ENCODE measurements at places on chromosomes 16 and 17.

DNA sequence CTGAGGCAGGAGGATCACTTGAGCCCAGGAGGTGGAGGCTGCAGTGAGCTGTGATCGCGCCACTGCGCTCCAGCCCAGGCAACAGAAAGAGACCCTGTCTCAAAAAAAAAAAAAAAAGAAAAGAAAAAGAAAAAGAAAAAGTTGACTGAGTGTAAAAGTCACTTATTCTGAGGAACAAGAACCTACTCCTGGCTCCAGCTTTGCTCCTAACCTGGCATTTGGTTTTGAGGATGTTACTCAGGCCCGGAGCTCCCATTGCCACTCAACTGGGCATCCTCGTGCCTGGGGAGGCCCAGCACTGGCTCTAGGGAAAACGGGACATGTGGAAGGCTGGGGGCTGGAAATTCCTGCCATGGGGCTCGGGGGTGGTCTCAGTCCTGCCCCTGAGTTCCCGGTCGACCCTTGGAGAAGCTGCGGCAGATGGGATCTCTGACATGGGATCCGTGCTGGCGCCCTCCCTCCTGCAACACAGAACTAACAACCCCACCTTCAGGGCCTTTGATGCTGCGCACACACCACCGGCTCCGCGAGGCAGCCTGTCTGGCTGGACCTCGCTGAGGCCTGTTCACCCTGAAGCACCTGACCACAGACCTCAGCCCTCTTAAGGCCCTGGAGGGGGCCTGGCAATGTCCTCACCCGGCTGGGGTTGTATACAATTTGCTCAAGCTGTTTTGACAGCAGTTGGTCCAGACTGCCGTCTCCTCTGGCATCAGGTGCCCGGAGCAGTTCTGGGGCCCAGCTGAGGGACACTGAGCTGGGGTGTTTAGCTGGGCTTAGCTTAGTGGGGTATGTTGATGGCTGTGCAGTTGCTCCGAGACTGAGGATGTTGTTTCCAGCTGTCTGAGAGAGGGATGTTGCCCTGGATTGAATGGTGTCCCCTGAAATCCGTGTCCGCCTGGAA is 12.3 kb downstream of the CD7 start:
- no peak for DNase-seq

- no peak for DNase-seq
These were observed 605 bp upstream of the ABAT start for GRCh38 chr16:8673611-8674412.

DNA sequence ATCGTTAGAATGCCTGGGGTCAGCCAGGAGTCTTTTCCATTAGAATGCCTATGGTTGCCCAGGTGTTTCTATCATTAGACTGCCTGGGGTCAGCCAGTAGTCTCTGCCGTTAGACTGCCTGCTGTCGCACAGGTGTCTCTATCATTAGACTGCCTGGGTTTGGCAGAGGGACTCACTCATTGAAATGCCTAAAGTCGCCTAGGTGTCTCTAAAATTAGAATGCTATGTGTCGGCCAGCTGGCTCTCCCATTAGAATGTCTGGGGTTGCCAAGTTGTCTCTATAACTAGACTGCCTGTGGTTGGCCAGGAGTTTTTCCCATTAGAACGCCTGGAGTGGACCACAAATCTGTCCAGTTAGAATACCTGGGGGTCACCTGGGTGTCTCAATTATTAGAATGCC is 2266.5 kb downstream of the TP53TG3F start:
- DNase-seq = no peak

GRCh38 chr16:89042711-89043551 is 50.7 kb upstream of the ACSF3 start:
- DNase-seq = no peak

GRCh38 chr17:79609673-79610645 is 892 bp downstream of the RBFOX3 start:
- no peak for DNase-seq

GRCh38 chr17:77420095-77420803 is 279.5 kb downstream of the SEC14L1 start:
- no peak for DNase-seq

DNA sequence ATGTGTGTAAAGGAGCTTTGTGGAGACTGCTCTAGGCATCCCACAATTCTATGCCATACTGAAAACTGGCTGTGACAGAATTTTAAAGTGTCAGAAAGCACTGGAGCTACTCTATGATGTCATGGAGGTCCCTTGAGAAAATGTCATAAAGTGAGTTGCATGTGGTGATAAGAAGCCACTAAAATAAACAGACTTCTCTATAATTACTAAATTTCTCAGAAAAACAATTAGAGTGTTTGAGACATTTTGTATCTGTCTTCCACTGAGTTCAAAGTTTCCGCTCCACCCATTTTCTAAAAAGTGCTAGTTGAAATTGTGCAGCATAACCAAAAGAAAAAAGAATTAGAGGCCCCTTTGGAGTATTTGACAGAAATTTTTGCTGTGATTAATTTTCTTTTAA is 603.9 kb downstream of the KCNJ2 start:
- DNase-seq = no peak

GRCh38 chr16:48622456-48623303 is 12.7 kb upstream of the N4BP1 start:
- DNase-seq = no peak

DNA sequence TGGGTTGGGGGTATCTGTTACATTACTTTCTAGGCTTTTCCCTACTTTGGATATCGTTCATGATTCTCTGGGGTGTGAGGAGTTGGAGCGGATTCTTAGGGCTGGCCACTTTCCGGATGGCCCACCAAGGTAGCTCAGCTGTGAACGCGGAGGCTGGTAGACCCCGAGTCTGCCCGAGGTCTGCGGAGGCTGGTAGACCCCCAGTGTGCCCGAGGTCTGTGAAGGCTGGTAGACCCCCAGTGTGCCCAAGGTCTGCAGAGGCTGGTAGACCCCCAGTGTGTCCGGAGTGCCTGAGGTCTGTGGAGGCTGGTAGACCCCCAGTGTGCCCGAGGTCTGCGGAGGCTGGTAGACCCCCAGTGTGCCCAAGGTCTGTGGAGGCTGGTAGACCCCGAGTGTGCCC is 99.2 kb upstream of the ZNF469 start:
- DNase-seq = no peak

DNA sequence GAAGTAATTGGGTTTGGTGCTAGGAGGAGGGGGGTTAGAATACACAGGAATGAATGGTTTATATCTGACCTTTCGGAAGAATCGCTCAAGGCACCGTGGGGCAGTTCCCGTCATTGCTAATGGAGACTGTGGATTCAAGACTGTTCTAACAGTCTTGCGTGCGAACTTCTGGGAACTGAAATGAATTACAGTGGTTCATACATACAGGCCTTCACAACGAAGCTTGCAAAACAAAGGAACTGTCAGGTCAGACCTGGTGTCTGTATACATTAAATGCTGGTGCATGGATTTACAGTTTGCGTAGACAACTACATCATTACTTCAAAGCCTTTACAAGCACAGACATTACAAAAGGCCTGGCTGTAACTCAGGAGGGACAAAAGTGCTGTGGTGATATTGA is 983.9 kb downstream of the CDH11 start:
- DNase-seq = no peak

DNA sequence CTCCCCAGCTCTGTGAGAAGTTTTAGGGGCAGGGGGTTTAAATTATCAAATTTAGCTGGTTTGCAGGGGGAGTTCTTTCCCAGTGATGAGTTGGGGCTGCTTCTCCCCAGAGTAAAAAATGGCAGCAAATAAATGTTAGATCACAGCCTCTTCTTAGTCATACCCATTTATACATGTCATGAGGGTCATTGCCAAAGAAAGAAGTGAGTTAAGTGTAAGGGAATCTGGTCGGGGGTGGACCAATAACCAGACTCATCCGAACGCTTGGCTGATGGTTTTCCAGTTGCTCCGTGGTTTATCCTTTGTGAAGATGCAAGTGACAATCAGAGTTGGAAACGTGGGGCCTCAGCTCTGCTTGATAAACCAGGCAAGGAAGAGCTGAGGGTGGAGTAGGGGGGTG is 87.1 kb downstream of the PLXDC1 start:
- no peak for DNase-seq

GRCh38 chr17:29615048-29615385 is 7.7 kb downstream of the CORO6 start:
- DNase-seq = peak; percentile 85

Measured in CD4-positive, alpha-beta T cell treated with Interleukin-4 for 4 hours (primary cell).